ENCODE measurements at places on chromosomes 12 and 14.

GRCh38 chr12:13241833-13242488, 45.4 kb downstream of the EMP1 start:
- DNase-seq = peak; percentile 80

DNA sequence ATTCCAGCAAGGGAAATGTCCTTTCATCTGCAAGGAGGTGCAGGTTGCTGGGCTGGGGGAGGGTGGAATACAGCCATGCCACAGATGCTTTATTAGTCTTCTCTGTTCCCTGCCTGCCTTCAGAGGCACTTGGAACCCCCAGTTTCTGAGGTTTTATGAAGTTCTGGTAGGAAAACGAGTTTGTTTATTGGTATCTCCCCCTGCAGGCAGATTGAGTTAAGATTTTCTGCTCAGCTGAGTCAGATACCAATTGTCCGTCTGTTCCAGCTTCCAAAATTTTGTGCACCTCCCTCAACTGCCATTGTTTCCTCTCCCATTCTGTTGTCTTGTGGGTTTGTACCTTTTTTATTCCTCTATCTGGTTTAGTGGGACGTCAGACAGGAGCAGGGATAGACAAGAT, 155.6 kb downstream of the ETV6 start:
- no peak for DNase-seq

- DNase-seq = no peak
Measured at GRCh38 chr12:1523046-1523445, 71.3 kb downstream of the FBXL14 start.

GRCh38 chr12:108065069-108065468, 64.0 kb upstream of the WSCD2 start:
- no peak for DNase-seq

DNA sequence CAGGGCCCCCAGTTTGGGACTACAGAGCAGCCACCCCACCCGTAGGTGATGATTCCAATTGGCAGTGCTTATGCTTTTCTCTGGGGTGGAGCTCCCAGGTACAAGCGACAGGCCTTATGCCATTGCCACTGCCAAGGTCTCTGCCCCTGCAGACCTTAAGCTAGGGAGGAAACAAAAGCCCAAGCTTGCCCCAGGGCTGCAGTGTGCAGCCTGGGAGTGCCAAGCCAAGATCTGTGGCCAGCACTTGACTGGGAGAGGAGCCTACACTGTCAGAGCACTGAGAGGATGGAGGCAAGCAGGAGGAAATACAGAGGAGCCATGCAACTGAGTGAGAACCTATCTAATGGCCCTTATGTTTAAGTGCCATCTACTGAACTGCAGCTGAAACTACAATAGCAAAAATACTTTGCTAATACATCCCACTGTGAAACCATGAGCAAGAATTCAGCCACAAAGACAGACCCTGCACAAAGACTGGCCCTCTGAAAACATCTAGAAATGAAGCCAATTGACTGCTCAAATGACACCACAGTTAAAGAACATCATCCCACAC, 17.7 kb upstream of the ASCL1 start:
- no peak for DNase-seq

DNA sequence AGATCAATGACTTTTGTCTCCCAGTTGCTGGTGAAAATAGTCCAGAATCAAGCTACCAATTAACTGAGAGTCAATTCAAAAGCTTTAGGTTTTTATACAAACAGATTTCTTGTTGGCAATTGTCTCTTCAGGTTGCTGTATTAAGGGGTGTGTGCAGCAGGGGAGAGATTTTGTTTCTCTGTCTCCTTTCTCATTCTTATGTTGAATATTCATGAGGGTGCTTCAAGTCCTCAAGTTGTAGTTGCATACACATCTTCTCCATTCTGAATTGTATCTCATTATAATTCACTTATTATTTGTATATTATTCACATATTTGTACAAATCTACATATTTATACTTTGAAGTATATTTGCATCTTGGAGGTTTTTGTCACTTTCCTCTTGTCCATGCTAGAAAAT, 126.7 kb upstream of the PTPRQ start:
- no peak for DNase-seq

GRCh38 chr12:41277946-41278267, 89.8 kb downstream of the PDZRN4 start:
- no peak for DNase-seq

DNA sequence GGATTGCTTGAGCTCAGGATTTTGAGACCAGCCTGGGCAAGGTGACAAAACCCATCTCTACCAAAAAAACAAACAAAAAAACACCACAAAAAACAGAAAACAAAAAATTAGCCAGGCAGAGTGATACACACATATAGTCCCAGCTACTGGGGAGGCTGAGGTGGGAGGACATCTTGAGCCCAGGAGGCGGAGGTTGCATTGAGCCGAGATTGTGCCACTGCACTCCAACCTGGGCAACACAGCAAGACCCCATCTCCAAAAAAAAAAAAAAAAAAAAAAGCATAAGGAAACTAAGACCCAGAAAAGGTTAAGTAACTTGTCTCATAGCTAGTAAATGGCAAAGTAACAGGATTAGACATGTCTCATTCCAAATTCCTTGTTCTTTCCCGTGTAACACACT, 56.3 kb upstream of the PSMA6 start:
- DNase-seq = no peak

DNA sequence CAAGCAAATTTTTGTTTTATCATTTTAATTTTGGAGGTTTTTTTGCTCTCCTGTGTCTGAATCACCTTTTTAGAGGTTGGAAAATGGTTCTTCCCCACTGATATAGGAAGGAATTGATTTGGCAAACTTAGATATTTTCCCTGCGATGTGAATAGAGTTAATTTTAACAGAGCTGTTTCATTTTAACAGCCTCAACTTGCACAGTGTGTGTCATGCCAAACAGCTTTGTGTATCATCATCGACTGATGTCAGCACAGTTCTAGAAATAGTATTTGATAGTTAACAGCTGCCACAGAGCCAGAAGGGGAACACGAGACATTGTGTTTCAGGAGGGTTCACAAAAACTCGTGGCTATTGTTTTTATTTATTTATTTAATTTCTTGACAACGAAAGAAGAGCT, 243.1 kb upstream of the FOXN3 start:
- no peak for DNase-seq

DNA sequence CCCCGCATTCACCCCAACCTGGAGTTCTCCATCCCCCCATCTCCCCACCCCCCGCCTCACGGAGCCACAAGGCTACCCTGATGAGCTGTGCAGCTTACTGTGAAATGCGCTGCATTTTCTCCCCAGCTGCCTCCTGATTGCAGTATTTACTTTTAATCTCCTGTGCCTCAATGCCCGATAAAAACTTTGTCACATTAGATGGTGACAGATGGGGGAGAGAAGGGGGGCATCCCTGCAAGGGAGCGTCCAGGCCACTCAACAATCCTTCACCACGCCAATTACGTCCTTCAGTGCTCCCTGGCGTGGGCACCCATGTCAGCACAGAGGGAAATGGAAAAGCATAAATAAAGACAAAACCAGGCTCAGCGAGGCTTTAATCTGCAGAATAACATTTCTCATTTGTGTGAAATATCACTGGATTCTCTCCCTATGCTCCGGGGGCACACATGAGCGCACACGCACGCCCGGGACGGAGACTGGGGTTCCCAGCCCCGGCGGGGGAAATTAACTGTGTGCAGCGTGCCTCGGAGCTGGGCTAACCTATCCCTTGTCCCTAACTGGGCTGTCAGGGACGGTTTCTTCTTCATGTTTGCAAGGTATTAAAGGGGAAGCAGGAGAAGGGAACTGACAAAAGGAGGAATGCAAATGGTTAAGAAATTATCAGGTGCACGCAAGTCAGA, 186.7 kb upstream of the VASH1 start:
- DNase-seq = no peak

- DNase-seq = no peak
Measured at GRCh38 chr14:72594099-72594901, 299.6 kb downstream of the DPF3 start.

GRCh38 chr12:28939427-28939826, 209.7 kb upstream of the FAR2 start:
- no peak for DNase-seq

DNA sequence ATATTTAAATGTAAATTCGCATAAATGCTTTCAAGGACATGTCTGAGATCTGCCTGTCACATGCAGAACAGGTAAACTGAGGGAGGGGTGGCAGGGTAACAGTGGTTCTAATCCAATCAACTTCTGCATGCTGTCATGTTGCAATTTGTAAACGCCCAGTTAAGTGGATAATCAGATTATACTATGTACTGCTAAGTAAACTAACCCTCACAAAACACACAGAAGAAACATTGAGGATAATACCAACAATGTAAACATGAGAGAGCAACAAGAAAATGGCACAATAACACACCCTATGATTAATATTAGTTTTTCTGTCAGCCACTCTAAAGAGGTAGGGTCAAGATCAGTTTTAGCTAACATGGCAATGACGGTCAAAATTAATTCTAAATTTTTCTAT, 123.7 kb downstream of the KIF21A start:
- no peak for DNase-seq

- no peak for DNase-seq
Measured at GRCh38 chr14:35045798-35046047, 349 bp upstream of the FAM177A1 start.

DNA sequence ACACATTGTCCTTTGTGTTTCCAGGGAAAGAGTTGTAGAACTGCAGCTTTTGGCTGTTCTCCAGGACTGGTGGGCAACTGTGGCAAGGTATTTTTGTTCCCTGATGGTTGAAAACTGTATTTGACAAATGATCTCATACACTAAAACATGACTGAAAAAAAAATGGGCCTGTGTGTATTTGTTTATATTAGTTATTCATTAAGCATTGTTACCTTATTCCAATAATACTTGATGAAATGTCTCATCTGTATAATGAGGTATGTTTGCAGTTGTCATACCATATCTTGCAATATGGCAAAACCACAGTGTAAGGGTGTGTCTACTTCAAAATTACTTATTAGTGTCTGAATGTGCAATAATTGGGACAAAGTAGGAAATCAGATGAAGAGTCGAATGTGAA, 479.4 kb upstream of the NOVA1 start:
- no peak for DNase-seq

GRCh38 chr12:67358781-67359338, 89.7 kb downstream of the CAND1 start:
- DNase-seq = no peak

GRCh38 chr14:51566831-51567582, 84.7 kb upstream of the FRMD6 start:
- DNase-seq = no peak

GRCh38 chr14:88562532-88562830, 356 bp upstream of the ZC3H14 start:
- no peak for DNase-seq

DNA sequence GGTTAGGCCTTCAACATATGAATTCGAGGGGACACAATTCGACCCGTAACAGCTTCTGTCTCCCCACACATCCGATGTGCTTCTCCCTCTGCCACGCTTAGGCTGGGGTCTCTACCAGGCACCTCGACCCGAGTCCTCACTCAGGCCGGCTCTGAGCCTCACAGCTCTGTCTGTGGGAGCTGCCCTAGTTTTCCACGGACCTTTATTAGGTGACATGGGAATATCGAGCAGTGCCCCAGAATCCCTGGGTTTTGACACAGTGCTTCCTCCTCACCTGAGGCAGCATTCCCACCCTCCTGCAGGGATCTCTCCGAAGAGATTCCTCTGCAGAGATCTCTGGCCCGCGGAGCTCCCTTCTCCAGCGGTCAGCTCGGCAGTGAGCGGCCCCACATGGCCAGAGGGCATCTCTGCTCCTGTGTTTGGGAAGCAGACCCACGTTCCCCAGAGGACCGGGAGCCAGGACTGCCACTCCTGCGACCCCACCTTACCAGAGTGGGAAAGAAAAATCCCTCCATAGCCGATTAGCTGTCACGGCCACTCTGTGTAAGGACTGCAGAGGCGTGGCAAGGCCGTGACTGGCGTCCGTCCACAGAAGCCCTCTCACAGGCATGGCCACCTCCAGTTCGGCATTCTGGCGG, 21.2 kb downstream of the ZBTB42 start:
- peak; percentile 38 for DNase-seq

GRCh38 chr14:96287856-96288255, 31.8 kb downstream of the BDKRB1 start:
- no peak for DNase-seq

DNA sequence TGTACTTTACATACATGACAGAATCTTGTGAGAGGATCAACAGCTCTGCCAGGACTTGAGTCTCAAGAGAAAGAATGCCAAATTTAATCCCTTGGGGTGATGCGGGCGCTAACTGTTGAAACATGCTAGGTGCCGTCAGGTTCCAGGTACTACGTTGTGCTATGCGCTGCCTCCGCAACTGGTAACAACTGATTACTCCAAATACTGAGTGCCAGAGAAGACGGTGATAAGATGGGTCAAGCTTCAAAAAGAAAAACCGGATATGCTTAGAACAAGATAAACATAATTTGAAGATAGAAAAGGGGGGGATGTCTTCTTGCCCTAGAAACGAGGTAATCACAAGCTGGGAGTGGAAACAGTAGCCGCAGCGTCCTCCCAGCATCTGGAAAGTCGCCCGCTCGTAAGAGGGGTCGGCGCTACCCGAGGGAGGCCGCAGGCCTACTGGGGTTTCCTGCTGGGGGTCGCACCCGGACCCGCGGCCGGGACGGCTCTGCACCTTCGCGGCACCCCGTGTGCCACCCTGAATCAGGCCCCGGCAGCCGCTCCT, 678 bp downstream of the ZBTB25 start:
- DNase-seq = peak; percentile 38

GRCh38 chr12:60072911-60073310, 477.1 kb downstream of the SLC16A7 start:
- DNase-seq = no peak

GRCh38 chr12:119479121-119479561, 114.4 kb upstream of the TMEM233 start:
- no peak for DNase-seq

DNA sequence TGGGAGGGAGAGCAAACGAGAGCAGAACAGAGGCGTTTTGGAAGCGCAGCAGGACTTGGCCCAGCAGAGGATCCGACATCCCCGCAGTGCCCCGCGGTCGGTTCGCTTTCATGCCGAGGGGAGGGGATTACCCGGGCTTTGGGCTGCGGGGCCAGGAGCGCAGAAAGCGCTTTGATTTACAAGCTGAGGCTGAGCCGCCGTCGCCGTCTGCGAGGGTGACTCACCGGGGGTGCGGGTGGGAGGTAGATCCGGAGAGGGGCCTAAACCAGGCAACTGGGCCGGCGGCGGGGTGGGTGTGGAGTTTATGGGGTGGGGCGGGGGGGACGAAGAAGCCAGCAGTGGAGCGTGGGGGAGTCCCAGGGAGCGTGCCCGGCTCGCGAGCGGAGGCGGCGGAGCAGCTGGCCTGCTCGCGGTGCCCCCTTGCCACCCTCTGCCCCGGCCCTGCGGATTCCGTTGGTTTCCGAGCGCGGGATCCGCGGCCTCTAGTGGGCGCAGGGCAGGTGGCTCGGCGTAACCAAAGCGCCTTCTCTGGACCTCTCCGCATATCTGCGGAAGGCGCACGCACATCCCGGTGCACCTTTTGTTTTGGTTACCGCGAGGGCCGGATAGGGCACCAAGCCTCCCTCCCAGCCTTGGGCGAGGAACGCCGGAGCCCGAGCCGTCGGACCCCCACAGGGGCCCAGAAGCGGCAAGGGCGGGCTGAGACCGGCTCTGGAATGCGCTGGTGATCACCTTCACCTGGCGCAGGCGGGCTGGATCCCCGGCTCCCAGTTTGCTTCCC, 2.6 kb downstream of the SIX4 start:
- DNase-seq = peak; percentile 53

- DNase-seq = no peak
Measured at GRCh38 chr12:120007272-120007671, 18.2 kb downstream of the BICDL1 start.

- no peak for DNase-seq
Measured at GRCh38 chr14:86788224-86788623, 1204.8 kb downstream of the GALC start.

- DNase-seq = no peak
Measured at GRCh38 chr14:71534506-71534905, 397.7 kb upstream of the RGS6 start.

GRCh38 chr12:109685574-109686447, 27.8 kb upstream of the FAM222A start:
- no peak for DNase-seq
